GM20000 (cell line): ENCODE measurements at places on chromosomes 12 and 14.

GRCh38 chr14:95485222-95485819, 31.1 kb downstream of the SYNE3 start:
- DNase-seq: no peak

DNA sequence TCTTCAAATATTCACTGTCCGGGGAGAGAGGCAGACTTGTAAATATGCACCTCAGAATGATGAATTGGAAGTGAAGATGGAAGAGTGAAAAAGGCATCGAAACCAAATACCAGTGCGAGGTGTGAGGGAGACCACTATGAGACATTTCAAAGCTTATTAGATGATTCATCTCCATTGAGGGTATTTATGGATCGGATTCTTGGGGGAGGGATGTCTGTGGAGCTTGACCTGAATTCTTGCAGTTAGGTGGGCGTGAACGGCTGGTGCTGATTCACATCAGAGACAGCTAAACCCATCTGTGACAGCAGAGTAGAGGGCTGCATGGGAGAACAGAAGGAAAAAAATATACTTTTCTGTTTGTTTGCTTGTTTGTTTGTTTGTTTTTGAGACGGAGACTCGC, 677.2 kb downstream of the AACS start:
- no peak for DNase-seq

DNA sequence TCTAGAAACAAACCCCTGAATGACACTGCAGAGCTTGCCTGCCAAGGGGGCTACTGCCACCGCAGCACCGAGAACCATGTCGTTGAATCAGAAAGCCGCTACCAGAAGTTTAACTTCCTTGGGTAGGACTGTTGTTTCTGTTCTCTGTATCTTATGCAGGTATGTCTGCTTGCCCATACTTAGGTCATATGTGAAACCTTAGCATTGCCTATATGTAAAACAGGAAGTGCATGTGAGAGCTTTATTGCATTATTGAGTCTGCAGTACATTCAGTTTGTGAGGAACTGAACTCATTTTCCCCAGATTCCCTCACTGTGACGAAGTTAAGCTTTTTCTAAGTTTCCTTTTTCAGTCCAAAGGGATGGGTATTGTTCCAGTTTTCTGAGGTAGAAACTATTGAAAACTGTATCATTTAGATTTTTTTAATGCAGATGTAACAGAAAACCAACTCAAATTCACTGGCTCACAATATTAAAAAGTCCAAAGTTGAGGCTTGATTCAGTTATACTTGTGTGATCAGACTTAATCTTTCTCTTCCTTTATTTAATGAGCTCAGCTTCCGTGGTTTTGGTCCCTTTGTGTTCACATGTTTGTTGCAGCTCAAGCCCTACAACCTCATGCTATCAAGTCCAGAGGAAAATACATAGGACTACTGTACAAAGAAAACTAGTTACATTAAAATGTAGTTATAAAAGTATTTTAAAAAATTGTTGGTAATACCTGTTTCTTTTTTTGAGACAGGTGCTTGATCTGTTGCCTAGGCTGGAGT, 6.9 kb downstream of the FBXO34 start:
- DNase-seq: peak; percentile 61

GRCh38 chr14:61470261-61470960, 149.0 kb downstream of the PRKCH start:
- no peak for DNase-seq

DNA sequence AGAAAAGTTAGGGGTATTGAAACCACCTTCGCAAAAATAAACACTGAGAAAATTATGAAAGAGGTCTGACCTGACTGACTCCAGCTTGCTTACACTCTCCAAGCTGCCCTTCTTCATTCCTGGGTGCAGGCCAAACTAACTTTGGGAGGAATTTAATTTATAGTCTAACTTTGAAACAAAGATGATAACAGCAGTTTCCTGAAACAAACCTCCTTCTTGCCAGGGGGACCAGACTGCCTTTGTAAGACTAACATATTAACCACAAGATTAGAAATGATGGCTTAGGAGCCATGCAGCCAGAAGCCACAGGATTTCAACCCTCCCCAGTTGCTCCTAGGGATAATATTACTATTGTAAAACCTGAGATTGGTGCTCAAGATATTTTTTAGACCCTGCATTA, 13.8 kb upstream of the EEA1 start:
- no peak for DNase-seq

DNA sequence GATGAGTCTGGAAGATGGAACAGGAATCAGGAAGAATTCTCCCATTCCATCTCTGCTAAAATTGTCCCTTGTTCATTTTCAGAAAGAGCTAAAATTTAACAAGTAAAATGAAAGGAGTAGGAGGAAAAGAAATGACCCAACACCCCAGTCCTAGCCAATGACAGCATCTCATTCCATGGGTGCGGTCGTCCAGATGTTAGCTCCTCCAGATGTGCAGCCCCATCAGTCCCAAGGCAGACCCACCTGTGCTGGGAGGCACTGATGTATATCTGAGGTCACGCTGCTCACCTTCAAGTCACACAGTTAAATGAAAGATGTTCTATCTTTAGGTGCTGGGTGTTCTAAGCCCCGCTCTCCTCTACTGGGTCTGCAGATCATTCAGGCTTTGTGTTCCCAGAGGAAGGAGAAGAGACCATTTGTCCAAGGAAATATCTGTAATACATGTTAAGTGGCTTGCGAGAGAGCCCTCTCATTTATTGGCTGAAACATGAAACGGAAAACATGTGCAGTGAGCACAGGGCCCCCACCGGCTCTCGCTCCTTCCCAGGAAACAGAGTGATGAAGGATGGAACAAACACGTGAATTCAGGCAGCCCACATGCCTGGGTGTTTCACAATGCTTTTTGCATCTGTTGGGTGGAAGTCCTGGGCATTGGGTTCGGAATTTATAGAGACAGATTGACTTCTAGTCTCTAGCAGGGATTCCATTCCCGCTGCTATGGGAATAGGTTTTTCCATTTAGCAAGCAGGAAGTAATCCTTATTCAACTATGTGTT, 294.6 kb downstream of the NUAK1 start:
- DNase-seq: no peak

GRCh38 chr12:120099738-120100137, 16.8 kb downstream of the RAB35 start:
- DNase-seq: no peak

DNA sequence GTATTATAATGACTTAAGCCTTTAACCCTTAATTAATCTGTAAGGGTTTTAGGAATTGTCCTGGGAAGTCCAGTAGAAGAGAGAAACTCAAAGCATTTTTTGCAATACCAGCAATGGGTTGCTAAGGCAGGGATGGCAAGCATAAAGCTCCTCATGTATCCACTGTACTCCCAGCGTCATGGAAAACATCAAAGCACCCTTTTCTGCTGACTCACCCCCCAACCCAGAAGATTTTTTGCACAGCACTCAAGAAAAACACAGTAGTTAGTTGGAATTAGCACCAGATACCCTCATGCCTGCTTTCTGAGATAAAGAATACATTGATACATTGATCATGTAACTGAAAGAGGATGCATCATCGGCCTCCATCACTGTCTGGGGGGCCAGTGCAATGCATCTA, 199.1 kb upstream of the CNOT2 start:
- DNase-seq: no peak

DNA sequence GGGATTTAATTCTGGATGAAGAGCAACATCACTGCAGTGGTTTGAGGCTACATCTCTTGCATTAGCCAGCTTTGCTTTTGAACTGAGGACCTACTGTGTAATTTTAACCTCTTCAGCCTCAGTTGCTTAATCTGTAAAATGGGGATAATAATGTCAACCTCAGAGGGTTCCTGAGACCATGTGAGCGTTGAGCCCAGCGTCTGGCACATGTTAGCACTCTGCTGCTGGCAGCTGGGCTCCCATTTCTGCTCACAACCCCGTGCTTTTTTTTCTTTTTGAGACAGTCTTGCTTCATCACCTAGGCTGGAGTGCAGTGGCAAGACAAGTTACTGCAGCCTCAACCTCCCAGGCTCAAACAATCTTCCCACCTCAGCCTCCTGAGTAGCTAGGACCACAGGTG, 31.6 kb downstream of the TESC start:
- DNase-seq: no peak

GRCh38 chr14:22838631-22839041, 2.3 kb downstream of the MMP14 start:
- peak; percentile 68 for DNase-seq

GRCh38 chr12:50101663-50102062, 2.1 kb upstream of the GPD1 start:
- DNase-seq: no peak

DNA sequence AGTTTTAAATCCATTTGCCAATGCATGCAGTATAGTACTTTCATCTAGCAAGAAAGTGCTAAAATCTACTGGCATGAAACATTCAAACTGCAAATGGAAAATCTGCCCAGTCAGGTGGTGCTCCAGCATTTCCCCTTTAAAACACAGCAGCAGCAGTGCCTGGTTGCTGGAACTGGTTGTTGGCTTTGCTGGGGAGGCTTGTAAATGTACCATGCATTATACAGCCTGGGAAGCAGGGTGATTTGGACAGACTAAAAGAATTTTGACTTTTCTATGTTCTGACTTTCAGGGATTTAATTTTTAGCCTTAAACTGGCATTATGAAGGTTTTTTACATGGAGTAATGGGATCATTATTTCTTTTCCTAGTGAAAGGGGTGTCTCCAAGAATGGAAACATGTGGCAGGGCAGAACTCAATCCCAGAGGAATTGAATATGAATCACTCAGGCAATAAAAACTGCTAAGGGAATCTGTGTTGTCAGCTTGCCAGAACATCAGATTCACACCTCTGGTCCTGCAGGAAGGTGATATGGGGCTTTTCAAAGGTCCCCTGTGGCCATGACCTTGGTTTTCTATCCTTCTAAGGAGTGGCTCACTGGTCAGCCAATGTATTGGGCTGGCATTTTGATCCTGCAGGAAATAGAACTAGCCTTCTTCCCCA, 9.0 kb upstream of the PAX9 start:
- DNase-seq: no peak

- no peak for DNase-seq
Measured at GRCh38 chr14:60303745-60304144, 54.7 kb downstream of the PPM1A start.

DNA sequence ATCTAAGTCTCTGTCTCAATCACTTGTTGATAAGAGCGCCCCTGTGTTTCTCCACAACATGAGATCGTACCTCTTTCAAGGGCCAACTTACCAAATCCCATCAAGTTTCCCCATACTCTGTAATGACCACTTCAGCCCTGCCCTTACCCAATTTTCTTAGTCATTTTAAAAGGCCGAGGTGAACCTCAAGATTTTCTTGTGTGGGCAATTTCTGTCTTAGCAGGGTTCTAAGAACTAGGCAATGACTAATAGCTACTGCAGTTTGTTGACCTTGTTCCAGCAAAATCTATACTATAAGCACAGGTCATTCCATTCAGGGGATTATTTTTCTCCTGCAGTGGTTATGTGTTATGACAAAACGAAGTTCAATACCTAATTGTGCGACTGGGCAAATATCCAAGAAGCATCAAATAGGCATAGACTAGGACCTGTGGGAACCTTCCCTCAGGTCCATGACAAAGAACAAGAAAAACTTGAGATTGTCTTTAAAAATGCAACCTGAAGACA, 359.8 kb downstream of the PCNX1 start:
- DNase-seq: peak; percentile 24

DNA sequence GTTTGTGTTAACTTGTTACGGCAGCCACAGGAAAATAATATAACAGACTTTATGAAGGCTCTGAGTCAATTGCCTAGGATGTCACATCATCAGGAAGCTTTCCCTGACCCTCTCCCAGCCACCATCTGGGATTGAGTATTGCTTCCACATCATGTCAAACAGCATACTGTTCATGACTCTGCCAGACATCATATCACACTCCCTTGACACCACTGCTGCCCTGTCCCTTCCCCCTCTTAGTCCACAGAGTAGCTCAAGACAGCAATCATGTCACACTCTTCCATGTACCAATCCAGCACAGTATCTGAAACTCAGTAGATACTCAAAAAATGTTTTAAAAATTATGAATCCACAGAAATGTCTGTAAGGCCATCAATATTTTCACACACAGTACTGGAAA, 168.0 kb downstream of the PIK3C2G start:
- DNase-seq: no peak

DNA sequence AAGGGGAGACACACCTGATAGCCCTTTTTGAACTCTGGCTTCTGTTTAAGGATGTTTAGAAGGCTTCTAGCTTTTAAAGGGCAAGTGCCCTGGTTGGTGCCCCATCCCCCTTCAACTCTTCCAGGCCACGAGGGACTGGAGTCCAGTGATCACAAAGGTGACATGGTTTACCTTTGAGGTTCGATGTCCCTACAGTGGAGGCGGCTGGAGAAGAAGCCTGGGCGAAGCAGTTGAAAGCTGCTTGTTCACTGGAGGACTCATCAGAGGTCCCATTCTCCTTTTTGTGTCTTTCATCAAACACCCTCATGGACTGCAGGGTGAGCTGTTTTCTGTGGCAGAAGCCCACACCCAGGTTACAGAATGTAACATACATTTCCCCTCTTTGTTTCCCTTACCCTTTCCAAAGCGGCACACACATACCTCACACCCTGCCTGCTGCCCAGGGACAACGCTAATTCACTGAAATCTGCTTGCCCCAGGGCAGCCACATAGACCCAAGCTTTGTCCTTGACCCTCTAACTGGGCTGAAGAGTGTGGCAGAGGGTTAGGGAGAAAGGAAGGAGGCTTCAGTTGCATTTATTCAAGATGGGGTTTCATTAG, 7.7 kb downstream of the TBX3 start:
- DNase-seq: no peak

DNA sequence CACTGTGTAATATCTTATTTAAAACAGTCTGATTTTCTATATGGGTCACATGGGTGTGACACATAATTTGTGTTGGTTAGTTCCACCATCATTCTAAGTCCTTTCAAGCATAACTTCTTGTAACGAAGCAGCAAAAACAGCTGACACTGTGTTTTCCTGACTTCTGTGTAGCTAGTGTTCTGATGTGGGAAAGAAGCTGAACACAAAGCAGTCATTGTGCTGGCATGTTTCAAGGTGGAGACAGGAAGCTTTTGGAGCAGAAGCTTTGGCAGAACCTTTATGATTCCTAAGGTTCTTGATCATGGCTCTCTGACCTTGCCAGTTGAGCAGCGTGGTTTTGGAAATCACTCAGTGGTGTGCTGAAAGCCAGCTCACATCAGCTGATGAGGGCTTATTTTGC, 351.7 kb upstream of the MDGA2 start:
- DNase-seq: no peak

GRCh38 chr12:13144266-13144828, 40.9 kb upstream of the GSG1 start:
- no peak for DNase-seq

- DNase-seq: peak; percentile 72
Measured at GRCh38 chr14:22472935-22473854, 115.8 kb downstream of the DAD1 start.

DNA sequence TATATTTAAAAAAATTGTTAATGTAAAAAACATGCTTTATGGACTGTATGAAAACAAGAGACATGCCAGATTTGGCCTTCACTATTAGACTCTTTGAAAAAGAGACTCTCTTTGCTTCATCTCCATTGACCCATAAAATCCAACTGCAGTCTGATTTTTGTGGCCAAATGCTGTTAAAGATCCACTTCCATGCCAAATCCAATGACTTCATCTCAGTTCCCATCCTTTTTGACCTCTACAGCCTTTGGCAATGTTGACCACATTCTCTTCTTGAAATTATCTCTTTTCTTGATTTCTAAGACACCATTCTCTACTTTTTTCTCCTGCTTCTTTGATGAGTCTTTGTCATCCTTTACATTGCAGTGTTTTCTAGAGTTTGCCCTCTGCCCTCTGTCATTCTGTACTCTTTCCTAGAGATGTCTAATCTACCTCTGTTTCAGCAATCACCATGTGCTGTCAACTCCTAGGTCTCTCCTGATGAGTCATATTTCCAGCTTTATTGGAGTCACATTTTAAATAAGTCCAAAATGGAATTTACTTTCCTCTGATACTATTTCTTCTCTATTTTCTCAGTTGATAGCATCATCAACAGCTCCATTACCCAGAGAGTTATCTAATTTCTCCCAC, 2.4 kb downstream of the TMPRSS12 start:
- DNase-seq: no peak
